ENCODE measurements at places on chromosomes 2 and 18.

- H3K4me3 ChIP-seq = no peak overlapping the region
- no peaks in the 10 kb centered on the region for H3K27me3 ChIP-seq
- H3K27ac ChIP-seq = peak overlapping the region; percentile 52
- H3K4me1 ChIP-seq = no peaks in the 10 kb centered on the region
Measured at GRCh38 chr2:217890445-217890844, 112.3 kb downstream of the TNS1 start.

GRCh38 chr2:177239932-177240630 is 24.4 kb downstream of the NFE2L2 start:
- H3K36me3 ChIP-seq = no peaks in the 10 kb centered on the region
- H3K4me1 ChIP-seq = peaks cover 94% of the 10 kb centered on the region
- H3K27ac ChIP-seq = peak overlapping the region; percentile 83

DNA sequence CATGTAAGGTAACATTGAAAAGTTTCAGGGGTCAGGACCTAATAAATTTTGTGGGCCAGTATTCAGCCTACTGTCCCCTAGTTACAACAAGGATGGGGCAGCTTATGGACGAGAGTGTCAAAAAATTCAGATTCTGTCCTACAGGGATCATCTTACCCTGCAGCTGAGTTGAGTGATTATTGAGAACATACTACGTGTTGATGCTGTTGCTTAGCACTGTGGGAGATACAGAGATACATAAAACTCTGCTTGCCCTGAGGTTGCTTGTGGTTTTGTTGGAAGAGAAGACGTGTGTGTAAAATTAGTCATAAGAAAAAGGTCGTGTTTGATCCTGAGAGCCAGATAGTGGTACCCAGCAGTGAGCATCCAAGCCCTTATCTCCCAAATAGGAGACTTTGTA is 253.2 kb downstream of the NEDD4L start:
- H3K4me3 ChIP-seq = no peak overlapping the region
- no peaks in the 10 kb centered on the region for H3K4me1 ChIP-seq
- no peaks in the 10 kb centered on the region for H3K27me3 ChIP-seq
- DNase-seq = no peak
- no peaks in the 10 kb centered on the region for H3K36me3 ChIP-seq
- H3K27ac ChIP-seq = no peak overlapping the region

- no peaks in the 10 kb centered on the region for H3K27me3 ChIP-seq
- H3K4me1 ChIP-seq = peaks cover 22% of the 10 kb centered on the region
- no peak overlapping the region for H3K4me3 ChIP-seq
Measured at GRCh38 chr2:171515672-171516298, 6.5 kb upstream of the CYBRD1 start.

DNA sequence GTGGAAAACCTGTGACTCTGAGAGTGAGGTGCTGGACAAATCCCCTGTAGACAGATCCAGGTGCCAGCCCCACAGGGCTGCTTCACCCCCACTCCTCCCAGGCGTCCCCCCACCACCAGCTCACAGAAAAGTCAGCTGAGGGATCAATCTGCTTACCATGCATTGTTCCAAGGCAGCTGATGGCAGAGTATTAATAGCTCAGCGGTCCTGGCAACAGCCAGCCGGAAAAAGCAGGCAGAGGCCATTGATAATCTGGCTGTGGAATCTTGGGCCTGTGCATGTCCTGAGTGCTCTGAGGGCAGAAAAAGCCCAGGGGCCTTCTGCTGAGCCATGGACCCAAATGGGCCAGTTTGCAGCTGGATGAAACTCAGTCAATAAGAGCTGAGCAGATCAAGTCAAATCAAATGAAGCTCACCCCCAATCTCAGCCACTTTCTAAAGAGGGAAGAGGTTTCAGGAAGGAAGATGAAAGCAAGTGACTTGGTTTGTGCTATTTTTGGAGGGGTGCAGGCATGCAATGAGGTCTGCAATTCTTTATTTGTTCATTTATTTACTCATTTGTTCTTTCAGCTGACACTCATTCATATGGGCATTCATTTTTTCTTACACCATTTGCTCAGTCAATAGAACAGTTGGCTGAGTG is 63.4 kb downstream of the GYPC start:
- peak overlapping the region; percentile 21 for H3K27ac ChIP-seq
- no peak overlapping the region for H3K4me3 ChIP-seq
- no peaks in the 10 kb centered on the region for H3K27me3 ChIP-seq
- DNase-seq = no peak

DNA sequence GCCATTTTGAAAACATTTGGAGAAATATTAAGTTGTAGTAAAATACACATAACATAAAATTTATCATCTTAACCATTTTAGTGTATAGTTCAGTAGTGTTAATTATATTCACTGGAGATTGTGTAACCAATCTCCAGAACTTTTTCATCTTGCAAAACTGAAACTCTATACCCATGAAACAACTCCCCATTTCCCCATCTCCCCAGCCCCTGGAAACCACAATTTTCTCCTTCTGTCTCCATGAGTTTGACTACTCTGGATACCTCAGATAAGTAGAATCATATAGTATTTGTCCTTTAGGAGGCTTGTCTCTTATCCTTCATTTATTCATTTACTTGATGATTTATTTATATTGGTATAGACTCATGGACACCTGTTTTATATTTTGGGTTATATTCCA is 392.9 kb downstream of the SETBP1 start:
- no peak overlapping the region for H3K27ac ChIP-seq
- H3K4me3 ChIP-seq = no peak overlapping the region
- H3K27me3 ChIP-seq = no peaks in the 10 kb centered on the region
- DNase-seq = no peak

DNA sequence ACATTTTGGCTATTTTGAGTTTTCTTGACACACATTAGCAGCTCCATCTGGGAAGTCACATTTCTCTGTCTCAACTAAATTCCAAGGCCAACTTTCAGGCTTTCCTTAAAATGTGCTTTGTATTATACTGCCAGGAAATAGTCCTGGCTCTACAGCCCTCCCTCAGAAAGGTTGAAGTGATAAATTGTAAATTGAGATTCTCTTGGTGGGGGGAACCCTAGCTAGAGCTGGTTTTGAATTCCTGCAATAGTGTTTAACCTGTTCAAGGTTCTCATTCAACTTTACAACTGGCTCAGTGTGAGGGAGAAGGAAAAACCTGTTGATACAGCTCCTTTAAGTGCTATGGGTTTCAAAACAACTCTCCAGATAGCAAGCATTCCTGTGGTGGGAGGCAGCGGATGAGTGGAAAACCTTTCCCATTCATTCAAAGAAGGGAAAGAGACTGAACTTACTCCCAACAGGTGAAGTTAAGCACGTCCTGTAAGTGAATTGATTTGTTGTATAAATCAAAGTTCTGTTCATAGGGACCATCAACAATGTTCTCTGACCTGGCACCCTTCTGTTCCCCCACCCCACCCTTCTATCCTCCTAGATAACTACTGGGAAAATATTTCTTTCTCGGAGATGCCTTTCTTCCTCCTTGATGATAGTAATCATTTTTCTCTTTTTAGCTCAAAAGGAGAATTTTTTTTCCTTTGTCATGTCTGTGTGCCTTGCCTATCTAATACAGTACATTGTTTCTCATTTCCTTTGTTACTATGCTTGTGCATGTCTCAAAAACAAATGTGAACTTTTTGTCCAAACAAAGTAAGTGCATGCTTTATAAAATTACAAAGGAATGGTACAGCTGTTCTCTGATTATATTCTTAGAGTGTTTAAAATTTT is 44.2 kb upstream of the SLC39A10 start:
- no peaks in the 10 kb centered on the region for H3K36me3 ChIP-seq
- H3K27me3 ChIP-seq = no peaks in the 10 kb centered on the region
- no peak for DNase-seq
- no peak overlapping the region for H3K27ac ChIP-seq
- H3K4me1 ChIP-seq = peaks cover 4% of the 10 kb centered on the region
